ENCODE measurements at places on chromosomes 1 and 21.

GRCh38 chr1:47865881-47866535, 131.2 kb downstream of the TRABD2B start:
- no peak for DNase-seq
- H3K27me3 ChIP-seq, result peaks cover 9% of the 10 kb centered on the region
- no peaks in the 10 kb centered on the region for H3K4me1 ChIP-seq
- H3K36me3 ChIP-seq, result no peaks in the 10 kb centered on the region
- H3K27ac ChIP-seq, result no peak overlapping the region

DNA sequence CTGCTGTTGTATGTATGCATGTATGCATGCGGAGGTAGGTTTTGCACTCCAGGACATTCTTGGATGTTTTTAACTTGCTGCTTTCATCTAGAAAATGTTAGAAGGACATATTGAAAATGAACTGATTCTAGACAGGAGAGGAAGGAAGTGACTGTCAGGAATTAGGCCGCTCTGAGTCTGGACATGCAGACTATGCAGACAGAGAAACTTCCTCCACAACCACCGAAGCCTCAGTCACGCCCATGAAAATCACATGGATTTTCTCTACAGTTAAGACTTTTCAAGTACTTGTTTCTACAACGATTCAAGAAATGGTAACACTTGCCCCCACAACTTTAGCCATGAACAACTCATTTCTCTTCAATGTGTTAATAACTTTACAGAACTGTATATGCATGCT, 211.1 kb downstream of the SMYD3 start:
- peaks cover 4% of the 10 kb centered on the region for H3K4me1 ChIP-seq
- H3K27me3 ChIP-seq, result no peaks in the 10 kb centered on the region
- H3K36me3 ChIP-seq, result no peaks in the 10 kb centered on the region

GRCh38 chr1:192557841-192558595, 17.6 kb upstream of the RGS1 start:
- peaks cover 3% of the 10 kb centered on the region for H3K36me3 ChIP-seq
- DNase-seq, result no peak
- no peak overlapping the region for H3K4me3 ChIP-seq
- H3K27ac ChIP-seq, result no peak overlapping the region
- H3K4me1 ChIP-seq, result peaks cover 19% of the 10 kb centered on the region
- H3K27me3 ChIP-seq, result peaks cover 3% of the 10 kb centered on the region

GRCh38 chr1:10676963-10677362, 119.5 kb downstream of the CASZ1 start:
- no peak overlapping the region for H3K27ac ChIP-seq
- no peak overlapping the region for H3K4me3 ChIP-seq
- no peaks in the 10 kb centered on the region for H3K27me3 ChIP-seq
- no peaks in the 10 kb centered on the region for H3K36me3 ChIP-seq

DNA sequence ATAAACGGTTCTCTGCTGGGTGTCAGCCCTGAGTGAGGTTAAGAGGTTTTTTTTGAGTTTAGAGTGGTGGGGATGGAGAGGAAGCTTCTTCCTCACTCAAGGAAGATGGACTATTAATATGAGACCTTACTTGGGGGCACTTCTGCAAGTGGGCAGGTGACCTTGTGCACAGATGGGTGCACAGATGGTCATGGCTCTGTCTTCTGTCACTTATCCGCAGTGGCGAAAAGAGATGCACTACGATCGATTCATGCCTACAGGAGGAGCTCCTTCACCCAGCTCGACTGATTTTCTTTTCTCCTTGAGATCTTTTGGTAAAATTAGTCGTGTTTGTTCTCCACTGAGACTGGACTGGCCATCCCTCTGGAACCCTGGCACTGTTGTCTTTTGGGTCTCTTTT, 22.9 kb upstream of the CYYR1 start:
- no peaks in the 10 kb centered on the region for H3K27me3 ChIP-seq
- H3K4me3 ChIP-seq, result no peak overlapping the region
- no peaks in the 10 kb centered on the region for H3K4me1 ChIP-seq
- no peak for DNase-seq

GRCh38 chr21:33367309-33367973, 35.8 kb upstream of the IFNGR2 start:
- peaks cover 16% of the 10 kb centered on the region for H3K36me3 ChIP-seq
- DNase-seq, result peak; percentile 61
- peaks cover 5% of the 10 kb centered on the region for H3K4me1 ChIP-seq
- peak overlapping the region; percentile 21 for H3K27ac ChIP-seq
- H3K27me3 ChIP-seq, result peaks cover 2% of the 10 kb centered on the region

GRCh38 chr1:2290171-2290578, 62.1 kb downstream of the SKI start:
- peaks cover 3% of the 10 kb centered on the region for H3K36me3 ChIP-seq
- peak overlapping the region; percentile 86 for H3K4me3 ChIP-seq
- H3K4me1 ChIP-seq, result peaks cover 60% of the 10 kb centered on the region
- H3K27me3 ChIP-seq, result no peaks in the 10 kb centered on the region
- DNase-seq, result no peak

DNA sequence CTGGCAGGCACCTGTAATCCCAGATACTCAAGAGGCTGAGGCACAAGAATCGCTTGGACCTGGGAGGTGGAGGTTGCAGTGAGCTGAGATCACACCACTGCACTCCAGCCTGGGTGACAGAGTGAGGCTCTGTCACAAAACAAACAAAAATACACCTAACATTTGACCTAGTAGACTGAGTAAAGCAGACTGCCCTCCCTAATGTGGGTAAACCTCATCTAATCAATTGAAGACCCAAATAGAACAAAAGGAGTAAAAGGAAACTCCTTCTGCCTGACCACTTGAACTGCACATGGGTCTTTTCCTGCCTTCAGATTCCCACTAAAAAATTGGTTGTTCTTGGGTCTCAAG, 19.0 kb upstream of the RBM15 start:
- no peak overlapping the region for H3K4me3 ChIP-seq
- no peaks in the 10 kb centered on the region for H3K36me3 ChIP-seq
- no peaks in the 10 kb centered on the region for H3K4me1 ChIP-seq
- DNase-seq, result no peak
- H3K27ac ChIP-seq, result no peak overlapping the region

- H3K27ac ChIP-seq, result no peak overlapping the region
- H3K36me3 ChIP-seq, result peaks cover 13% of the 10 kb centered on the region
- H3K4me3 ChIP-seq, result no peak overlapping the region
Observed at GRCh38 chr1:12140515-12141162, 26.2 kb upstream of the TNFRSF1B start.

DNA sequence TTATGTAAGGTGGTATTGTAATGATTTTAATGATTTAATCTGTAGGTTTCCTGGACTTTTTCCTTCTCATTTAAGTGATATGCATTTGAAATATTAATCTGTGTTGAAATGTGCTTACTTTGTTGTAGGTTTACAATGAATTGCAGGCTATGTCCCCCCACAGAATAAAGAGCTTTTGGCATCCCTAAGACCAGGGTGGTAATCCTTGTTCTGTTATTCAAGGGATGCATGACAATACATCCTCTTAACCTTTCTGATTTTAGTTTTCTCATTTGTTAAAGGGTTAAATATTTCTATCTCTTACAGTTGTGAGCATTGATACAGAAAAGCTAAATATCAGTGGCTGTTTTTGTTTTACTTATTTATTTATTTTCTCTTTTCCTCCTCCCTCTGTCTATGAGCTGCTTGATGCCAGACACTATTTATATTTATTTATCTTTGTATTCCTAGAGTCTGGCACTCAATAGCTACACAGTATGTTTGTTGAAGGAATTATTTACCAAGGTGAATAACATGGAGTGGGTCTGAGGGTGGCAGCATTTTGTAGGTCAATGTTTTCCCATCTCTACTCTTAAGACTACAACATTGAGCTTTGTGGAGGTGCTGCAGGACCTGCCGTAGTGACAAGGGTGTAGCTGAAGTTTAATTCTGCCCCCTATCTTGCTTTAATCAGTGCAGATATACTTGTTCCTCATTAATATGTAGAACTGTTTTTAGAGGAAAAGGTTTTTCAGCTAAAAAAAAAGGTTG, 19.9 kb upstream of the ADGRL2 start:
- no peak for DNase-seq
- no peaks in the 10 kb centered on the region for H3K4me1 ChIP-seq
- no peak overlapping the region for H3K27ac ChIP-seq
- H3K4me3 ChIP-seq, result no peak overlapping the region
- no peaks in the 10 kb centered on the region for H3K27me3 ChIP-seq
- H3K36me3 ChIP-seq, result no peaks in the 10 kb centered on the region

- H3K4me1 ChIP-seq, result peaks cover 8% of the 10 kb centered on the region
- H3K27me3 ChIP-seq, result peaks cover 53% of the 10 kb centered on the region
- no peak overlapping the region for H3K27ac ChIP-seq
- no peak overlapping the region for H3K4me3 ChIP-seq
Observed at GRCh38 chr1:75618382-75618781, 7.5 kb upstream of the SLC44A5 start.

Data from activated CD4-positive, alpha-beta T cell treated with anti-CD3 and anti-CD28 coated beads, Interleukin-2, amount 10 ng/mL, durations not matched to agents 24 days and 14 days (primary cell).